ENCODE measurements at places on chromosomes 4 and X.

GRCh38 chrX:124362072-124362471 lies 15.7 kb downstream of the SH2D1A start:
- no peak for DNase-seq

GRCh38 chrX:135010921-135011320 lies 11.4 kb downstream of the RTL8B start:
- DNase-seq: no peak

GRCh38 chr4:39548425-39549067 lies 21.3 kb upstream of the UGDH start:
- DNase-seq: no peak

- no peak for DNase-seq
Measured at GRCh38 chrX:97030463-97030862, 146.8 kb downstream of the RPA4 start.

DNA sequence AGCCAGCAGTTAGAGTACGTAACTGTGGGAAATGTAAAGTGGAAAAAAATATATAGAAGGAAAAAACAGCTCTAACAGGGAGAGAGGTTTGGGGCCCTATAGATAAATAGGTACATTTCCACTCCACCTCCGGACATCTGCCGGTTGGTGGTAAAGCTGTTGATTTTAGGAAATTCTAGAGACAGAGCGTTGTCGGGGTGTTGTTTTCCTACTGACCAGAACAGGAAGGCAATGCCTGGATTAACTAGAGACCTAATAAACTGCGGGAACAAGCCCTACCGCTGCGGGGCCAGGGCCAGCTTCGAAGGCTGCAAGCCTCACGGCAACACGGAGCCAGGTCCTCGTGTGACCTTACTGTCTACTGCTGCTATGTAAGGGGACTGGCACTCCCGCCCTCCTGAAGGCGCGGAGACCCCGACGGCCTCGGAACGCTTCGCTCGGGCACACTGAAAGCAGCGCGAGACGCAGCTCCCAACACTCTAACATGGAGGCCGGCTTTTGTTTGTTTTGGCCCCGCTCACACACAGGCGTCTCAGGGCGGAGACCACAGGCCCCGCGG lies 702 bp upstream of the CDKN2AIP start:
- DNase-seq: peak; percentile 92

DNA sequence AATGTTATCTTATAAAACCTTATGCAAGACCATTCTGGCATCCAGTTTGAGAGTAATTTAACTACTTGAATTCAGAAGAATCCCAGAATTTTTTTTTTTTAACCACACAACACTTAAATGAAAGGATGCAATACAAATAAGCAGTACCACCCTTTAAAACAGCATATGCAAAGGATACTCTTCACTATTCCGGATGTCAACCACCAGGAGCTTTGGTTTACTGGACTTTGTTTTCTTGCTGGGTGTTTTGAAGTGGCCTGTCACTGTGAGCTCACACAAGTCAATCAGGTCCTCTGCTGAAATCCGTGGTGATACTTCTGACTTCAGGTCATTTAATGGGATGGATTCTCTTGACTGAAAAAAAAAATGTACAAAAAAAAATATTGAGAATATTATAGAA lies 200.0 kb downstream of the TBCK start:
- no peak for DNase-seq

- DNase-seq: no peak
Measured at GRCh38 chrX:22278375-22278774, 5.7 kb downstream of the CBLL2 start.

DNA sequence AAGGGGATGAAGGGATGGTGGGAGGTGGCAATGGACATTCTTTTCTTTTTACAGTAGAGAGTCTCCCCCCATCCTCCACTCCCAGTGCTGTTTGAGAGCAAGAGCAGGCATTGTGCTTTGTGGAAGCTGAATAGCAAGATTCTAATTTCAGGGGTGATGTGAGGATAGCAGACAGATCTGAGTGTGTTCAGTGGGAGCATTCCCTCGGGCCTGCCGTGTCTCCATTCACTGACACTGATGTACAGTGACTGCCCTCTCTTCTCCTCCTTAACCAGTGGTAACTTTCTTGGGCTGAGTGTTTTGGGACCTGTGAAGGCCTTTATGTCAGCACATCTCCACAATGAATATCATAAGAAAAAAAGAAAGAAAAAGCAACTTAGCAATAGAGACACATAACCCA lies 396.6 kb upstream of the RPS6KA3 start:
- no peak for DNase-seq

GRCh38 chr4:98656443-98656842 lies 2.0 kb downstream of the TSPAN5 start:
- DNase-seq: no peak

- no peak for DNase-seq
Measured at GRCh38 chr4:16467061-16467460, 240.8 kb upstream of the TAPT1 start.

DNA sequence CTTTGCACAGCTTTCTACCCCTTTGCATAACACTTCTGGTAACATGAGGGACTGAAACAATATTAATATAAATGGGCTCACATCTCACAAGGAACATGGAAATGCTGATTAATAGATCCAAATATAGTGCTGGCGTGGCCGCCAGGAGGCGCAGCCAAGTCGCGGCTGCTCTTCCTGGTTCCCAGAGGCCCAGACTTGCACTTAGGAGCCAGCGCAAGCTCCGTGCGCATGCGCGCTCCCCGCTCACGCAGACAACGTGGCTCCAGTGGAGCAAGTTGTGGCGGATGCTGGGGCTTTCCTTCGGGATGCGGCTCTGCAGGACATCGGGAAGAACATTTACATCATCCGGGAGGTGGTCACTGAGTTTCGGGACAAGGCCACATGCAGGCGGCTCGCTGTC lies 318.3 kb upstream of the SLC7A11 start:
- DNase-seq: no peak

- DNase-seq: no peak
Measured at GRCh38 chr4:169335331-169335730, 64.6 kb upstream of the SH3RF1 start.

GRCh38 chrX:105488716-105489115 lies 268.2 kb upstream of the TEX13A start:
- DNase-seq: no peak

DNA sequence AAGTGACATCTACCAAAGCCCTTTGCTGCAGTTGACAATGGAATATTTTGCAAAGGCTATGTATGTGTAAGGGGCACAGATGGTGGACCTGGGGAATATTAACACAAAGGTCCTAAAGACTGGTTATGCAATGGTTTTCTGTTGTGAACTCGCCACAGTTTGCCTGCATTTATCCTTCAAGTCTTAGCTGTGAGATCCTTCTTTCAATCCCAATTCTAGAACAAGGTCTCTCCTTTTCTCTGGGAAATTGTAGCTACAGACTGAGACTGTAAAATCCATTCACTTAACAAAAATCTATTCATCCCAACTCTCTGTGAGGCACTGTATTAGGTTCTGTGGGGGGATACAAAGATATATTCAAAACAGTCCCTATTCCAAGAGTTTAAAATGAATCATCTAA lies 250.4 kb downstream of the GPM6A start:
- DNase-seq: no peak

- DNase-seq: no peak
Measured at GRCh38 chrX:123648028-123648810, 84.6 kb downstream of the THOC2 start.

GRCh38 chrX:143287236-143287635 lies 230.0 kb downstream of the SPANXN3 start:
- DNase-seq: no peak

- DNase-seq: no peak
Measured at GRCh38 chrX:49753691-49754090, 57.9 kb upstream of the PAGE1 start.

DNA sequence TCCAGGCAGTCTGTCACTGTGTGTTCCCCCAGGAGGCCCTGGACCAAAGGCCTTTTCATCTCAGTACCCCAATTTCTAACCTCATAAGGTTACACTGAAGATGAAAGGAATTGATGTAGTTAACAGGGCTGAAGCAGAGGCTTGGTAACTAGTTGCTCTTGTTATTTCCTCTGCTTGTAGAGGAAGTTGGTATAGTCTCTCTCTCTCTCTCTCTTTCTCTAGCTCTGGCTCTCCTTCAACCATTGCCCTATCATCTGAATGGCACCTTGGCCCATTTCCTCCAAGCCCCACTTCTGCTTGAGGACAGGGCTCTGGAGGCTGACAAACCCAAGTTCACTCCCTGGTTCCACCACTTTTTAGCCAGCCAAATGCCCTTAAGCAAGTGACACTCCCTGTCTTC lies 96.1 kb downstream of the MAMLD1 start:
- no peak for DNase-seq

GRCh38 chr4:28973587-28974350 lies 1746.4 kb upstream of the PCDH7 start:
- DNase-seq: no peak

DNA sequence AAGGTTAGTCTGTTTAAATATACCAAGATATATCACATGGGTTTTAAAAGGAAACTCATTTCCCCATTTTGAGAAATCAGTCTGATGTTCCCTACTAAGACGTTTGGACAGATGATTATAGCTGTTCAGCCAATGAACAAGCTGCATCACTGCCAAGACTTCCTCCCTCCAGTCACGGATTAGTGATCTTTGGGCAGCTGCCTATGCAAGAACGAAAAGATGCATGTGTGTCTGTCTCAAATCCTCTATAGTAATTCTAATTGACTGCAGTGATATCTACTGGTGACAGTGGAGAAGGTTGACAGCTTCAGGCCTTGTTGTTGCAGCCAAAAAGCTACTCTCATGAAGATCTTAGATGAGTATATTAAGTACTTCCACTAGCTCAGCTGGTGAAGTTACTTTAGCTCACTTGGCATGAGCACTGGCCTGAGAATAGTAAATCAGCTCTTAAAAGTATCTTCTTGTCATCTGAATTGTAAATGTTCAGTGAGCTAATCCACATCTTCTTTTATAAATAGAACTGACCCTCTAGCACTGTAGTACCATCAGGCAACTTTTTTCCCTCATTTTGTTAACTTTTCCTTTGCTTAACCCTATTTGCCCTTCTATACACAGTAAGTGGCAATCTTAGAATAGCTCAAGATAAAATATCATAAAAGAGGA lies 134.5 kb upstream of the PCDH10 start:
- DNase-seq: no peak

GRCh38 chr4:76009311-76009710 lies 2.0 kb upstream of the CXCL9 start:
- DNase-seq: no peak

DNA sequence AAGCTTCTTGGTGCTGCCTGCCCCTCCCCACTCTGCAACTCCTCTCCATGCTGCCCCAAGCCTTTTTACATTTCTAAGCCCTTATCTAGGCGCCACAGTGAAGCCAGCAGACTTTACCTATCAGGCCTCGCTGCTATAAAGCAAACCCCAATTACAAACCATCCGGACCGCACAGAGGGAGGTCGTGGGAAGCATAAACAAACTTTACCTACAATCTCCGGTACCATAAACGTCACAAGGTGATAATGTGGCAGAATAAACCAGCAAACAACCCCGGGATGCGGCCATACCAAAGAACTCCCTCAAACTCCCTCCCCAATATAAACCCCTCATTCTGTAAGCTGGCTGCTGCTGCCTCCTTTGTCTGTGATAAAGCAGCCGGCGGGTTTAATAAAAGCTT lies 54.0 kb upstream of the ZCCHC13 start:
- DNase-seq: no peak

- no peak for DNase-seq
Measured at GRCh38 chr4:186227744-186228513, 622 bp downstream of the KLKB1 start.

DNA sequence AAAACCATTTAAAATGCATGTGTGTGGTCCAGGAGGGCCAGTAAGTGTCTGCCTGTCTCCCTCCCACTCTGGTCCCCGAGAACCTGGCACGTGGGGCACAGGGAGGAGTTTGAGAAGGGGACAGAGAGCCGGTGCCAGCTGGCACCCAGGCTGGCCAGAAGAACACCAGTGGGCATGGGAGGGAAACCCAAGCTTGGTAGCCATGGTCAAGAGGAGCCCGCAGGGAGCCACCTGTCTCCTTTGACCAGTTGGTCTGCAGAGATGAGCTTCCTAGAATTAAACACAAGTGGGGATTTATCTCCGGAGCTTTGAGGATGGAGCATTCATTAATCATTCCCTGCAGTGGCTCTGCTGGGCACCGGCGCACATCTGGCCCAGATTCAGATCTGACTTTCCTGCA lies 41.6 kb downstream of the HMX1 start:
- no peak for DNase-seq

GRCh38 chrX:53089224-53089842 lies 4.6 kb upstream of the KANTR start:
- DNase-seq: peak; percentile 48

DNA sequence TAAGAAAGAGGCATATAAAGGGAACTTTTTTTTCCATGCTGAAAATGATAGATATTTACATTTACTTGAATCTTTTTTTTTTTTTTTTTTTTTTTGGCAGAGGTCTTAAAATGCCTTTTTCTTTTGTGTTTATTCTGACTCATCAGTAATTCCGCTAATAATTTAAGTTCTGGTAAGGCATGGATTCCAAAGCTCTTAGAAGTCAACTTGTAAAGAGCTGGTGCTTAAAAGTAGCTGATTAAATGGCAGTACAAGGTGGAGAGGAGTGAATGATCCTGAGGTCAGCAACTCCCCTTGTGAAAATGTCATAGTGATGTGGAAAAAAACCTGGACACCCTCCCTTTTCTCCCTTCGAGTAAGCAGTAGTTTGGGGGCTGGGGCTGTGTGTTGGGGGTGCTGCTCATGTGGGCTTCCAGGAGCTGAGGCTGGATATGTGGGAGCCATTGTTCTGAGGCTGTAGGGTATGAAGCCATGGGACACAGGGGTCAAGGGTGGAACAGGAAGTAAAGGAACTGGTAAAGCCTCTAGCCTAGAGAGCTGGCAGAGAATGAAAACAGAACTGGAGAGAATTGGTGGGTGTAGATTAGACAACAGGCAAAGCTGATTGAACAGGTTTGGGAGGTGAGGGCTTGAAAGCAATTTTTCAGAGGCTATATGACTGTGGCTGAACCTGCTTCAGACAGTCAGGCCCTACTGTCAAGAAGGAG lies 41.0 kb upstream of the PITX2 start:
- DNase-seq: no peak

DNA sequence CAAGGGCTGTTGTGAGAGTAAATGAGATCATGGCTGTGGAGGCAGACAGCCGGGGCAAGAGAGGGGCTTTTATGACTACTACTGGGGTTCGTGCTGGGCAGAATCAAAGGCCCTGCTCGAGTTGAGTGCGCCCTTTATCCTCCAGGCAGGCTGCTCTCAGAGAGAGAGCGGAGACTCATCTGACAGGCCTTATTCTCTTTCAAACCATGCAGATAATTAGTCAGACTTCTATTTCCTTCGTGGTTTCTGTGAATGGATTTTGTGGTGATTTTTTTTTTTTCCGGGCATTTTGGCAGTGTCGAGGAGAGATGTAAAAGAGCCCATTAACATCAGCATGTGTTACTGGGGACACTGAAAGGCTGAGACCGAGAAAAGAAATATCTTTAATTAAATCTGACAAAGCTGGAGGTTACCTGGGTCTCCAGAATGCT lies 73.6 kb downstream of the MED28 start:
- no peak for DNase-seq

GRCh38 chr4:12703036-12703435 lies 781.1 kb downstream of the RAB28 start:
- DNase-seq: no peak

DNA sequence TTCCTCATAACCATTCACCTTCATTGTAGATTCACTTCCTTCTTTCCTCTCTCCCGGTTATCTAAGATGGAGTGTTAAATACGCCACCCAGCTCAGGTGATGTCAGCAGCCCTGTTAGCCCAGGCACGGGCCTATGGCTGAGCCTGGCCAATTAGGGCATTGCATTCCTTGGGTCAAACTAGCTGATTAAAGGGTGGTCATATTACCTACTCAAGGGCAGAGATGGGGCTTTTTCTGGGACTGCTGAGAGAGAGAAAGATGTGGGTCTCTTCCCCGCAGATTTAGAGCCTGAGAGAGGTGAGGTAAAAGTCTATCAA lies 39.9 kb upstream of the AFAP1 start:
- DNase-seq: no peak

GRCh38 chr4:54101190-54102041 lies 1.5 kb downstream of the GSX2 start:
- DNase-seq: no peak
